ENCODE measurements at places on chromosomes 6 and 20.

DNA sequence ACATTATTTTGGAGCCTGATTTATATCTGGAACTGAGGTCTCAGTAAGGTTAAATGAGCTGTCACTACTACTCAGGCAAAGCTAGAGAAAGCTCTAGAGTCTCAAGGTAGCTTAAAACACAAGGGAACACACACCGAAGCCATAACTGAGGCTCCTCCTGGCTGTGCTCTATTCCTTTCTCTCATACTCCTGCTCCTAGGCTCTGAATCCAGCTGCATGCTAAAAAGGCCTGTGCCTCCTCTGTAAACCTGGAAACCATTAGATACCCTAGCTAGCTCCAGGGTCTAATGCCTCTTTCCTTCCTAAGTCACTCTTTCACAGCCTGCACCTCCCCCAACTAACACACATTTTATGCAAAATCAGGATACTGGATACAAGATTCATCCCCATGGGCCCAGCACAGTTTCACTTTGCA, 17.1 kb downstream of the RIPOR2 start:
- DNase-seq: no peak

DNA sequence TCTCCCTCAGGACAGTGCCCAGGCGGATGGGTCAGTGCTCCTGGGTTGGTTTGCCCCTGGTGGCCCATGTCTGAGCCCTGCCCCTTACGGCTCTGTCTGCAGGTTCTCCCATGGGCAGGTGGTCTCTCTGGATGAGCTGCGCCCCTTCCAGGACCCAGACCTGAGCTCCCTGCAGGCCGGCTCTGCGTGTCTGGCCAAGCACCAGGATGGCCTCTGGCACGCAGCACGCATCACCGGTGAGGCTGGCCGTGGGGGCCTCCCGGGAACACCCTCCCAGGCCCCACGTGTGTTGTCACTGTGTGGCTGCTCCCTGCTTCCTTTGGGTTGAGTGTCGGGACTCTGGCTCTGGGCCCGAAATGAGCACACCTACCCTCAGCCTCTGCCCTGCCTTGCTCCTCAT, 3.3 kb upstream of the LIME1 start:
- no peak for DNase-seq

- DNase-seq: no peak
Observed at GRCh38 chr6:56690519-56691285, 48.0 kb upstream of the DST start.

DNA sequence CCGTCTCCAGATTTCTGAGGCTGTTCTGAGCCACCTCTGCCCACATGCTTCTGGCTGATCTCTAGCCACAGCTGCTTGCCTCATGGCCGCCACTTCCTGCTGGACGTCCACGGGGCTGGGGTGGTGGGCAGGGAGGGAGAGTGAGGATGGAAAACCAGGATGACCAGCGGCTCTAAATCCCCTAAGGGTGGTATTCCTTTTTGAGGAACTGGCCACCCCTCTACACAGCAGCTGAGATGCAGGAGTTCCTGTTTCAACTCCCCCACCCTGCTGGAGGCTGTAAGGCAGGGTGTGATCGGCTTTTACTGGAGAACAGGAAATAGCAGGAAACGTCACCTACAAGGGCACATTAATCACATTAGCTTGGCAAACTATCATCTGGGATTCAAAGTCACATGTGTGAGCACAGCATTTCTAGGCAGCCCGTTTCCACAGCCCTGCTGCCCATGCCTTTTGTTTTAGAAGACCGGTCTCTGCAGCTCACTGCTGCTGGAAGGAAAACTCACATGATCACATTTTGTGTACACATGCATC, 181.6 kb upstream of the ECI2 start:
- no peak for DNase-seq

DNA sequence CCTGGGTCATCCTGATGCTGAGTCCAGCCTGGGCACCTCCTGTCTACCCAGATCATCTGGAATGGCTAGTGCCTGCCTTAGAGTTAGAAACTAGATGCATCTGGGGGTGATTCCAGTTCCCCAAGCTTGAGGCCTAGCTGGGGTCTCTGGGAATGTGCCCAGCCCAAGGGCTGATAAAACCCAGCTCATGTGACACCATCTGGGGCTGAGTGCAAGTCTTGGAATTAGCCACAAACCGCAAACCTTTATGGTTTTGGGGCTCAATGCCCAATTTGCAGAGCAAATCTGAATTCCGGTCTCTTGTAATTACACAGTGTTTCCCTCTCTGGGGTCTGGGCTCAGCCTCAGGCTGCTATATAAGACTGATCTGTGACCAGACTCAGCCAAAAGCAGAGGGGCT, at the start of gene BPIFB4:
Gene BPIFB4 (plus strand): TSS at position 385 of the 400 bp plus-strand sequence. CDS start 1,884 bp downstream, outside the sequence.
- no peak for DNase-seq

- no peak for DNase-seq
Observed at GRCh38 chr6:74964871-74965441, 240.9 kb downstream of the COL12A1 start.

DNA sequence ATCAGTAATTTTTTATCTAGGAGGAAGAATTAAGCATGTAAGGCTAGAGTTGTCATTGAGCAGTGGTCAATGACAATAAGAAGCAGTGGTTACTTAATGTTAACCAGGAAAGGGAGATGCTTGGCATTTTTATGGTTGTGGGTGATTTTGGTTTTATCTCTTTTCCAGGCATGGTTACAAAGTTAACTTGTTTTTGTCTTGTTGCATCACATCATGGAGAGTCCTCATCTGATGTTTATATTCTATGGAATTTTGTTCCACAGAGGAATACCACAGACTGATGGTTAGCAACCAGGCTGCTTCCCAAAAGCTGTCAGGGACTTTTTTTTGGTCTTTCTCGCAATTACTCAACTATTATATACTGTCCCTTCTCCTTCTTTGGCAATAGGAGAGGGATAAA, 32.7 kb downstream of the OPRM1 start:
- DNase-seq: no peak
